Dermis lymphatic vessel endothelial cell (primary cell): ENCODE measurements at places on chromosomes 6 and 20. TPM values are rescaled to one million over a fixed set of nuclear protein-coding genes. Genes with fewer than 3 reads are reported as not detected.

SLC22A1 gene
- total RNA-seq: 0.09 and 0.11 TPM in 2 replicates

MAPK13 gene
- 3.4 and 5.5 TPM in 2 replicates for total RNA-seq

MANEA gene
- 10.7 and 11.5 TPM in 2 replicates for total RNA-seq

SCUBE3 gene
- total RNA-seq: 1.0 and 1.4 TPM in 2 replicates

ACTL10 gene
- total RNA-seq: 0.87 and 0.95 TPM in 2 replicates

ENPP5 gene
- not detected in 2 replicates for total RNA-seq

HMGCLL1 gene
- total RNA-seq: not detected in 2 replicates

TRIM31 gene
- total RNA-seq: not detected in 2 replicates

FAM217B gene
- total RNA-seq: 3.3 and 3.4 TPM in 2 replicates

MCHR2 gene
- not detected in 2 replicates for total RNA-seq
